ENCODE measurements at places on chromosomes 4 and X.

- no peak for DNase-seq
Measured at GRCh38 chrX:1592470-1593142, 1.2 kb downstream of the AKAP17A start.

DNA sequence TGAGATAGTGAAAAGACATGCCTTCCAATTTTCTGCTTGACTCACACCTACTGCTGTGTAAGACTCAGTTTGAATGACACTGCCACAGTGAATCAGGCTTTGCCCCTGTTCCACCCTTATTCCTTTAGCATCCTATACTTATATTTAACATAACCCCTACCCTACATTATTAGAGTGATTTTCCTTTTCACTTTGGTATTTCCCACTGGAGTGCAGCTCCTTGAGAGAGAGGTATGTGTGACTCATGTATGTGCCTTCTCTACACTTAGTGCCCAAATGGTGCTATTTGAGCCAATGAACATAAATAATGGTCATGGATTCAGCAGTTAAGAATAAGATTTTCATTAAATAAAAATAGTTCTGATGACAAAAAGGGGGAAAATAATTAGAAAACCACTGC, 69.5 kb downstream of the RRAGB start:
- DNase-seq = no peak

- DNase-seq = no peak
Measured at GRCh38 chrX:74536832-74537371, 77.5 kb downstream of the RLIM start.

- no peak for DNase-seq
Measured at GRCh38 chr4:54677416-54677815, 19.7 kb downstream of the KIT start.

DNA sequence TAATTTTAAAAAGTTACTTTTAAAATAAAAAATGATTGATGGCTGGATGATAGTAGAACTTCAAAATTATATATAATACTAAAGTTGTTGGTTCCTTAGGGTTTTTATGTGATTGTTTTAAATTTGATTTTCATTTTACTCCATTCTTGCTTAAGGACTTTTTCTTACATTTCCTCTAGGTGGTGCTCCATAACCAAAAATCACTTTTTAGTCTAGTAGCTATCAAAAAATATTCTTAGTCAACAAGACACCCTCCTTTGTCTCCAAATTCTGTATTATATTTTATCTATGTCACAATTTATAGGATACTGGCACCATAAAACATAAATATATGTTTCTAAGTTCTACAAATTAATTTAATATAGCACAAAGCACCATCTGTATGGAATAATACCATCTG, 67.2 kb upstream of the BRWD3 start:
- DNase-seq = no peak

GRCh38 chr4:128930051-128930450, 120.6 kb downstream of the JADE1 start:
- no peak for DNase-seq

- DNase-seq = no peak
Measured at GRCh38 chr4:109969087-109969486, 56.4 kb downstream of the EGF start.

GRCh38 chrX:20498851-20499635, 232.3 kb upstream of the RPS6KA3 start:
- DNase-seq = no peak

DNA sequence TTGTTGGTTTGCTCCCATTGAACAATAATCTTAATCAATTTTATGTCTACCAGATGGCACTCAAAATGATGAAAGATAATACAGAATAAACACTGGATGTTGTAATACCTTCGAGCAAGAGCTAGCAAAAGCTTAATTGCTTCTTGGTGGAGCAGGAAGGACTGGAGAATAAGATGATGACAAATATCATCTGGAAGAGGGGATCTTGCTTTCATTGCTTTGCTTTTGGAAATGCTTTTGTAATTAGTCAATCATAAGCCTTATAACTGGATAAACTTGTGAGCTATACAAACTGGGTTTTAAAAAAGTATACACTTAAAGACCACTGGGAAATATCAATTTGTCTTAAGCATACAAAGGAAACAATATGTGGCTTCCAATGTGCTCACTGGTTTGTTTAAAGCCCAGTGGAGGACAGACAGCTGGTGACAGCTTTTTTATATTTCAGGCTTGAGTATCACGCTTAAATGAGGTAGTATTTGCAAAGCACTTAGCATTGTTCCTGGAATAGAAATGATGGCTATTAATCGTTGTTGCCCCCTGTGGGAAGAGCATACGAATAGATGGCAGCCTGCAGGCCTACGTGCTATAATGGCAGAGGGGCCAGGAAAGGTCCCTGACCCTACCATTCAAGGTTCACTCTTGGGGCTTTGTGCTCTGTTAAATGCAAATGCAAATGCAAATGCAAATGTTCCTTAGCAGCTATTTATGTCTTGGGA, 61.2 kb downstream of the TMEM150C start:
- DNase-seq = no peak

GRCh38 chrX:96835660-96836289, 47.9 kb upstream of the RPA4 start:
- DNase-seq = no peak

DNA sequence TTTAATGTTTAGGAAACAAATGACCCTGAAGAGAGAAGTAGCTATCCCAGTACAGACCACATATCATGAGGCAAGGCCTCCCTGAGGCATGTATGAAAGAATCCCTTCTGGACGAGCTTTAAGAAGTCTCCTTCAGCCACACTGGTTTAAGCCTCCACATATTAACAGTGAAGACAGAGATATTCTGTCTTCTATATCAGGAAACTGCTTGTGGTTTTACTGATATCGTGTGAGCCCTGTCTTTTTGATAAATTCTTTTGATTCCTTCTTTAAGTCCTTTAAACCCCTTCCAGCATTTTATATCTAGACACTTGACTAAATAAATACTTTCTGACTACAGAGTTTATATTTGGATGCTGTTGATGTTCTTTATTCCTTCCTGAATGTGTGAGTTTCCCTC, 45.9 kb upstream of the GPC4 start:
- no peak for DNase-seq

DNA sequence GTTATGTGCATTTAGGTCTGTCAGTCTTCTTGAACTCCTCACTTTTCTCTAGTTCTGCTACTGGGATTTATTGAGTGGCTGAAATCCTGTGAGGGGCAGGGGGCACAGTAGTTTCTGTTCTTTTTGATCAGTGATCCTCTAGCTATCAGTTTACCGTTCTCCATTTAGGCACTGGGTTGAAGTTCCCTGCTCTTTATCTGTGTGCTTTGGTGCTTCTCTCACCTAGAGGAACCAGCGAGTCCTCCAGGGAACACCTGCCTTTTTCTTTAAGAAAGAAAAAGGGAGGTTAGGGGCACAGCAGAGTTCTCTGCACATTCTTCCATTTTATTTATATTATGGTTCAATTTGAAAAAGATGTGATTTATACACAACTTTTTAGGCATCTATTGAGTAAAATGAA, 503.0 kb upstream of the AGA start:
- no peak for DNase-seq

DNA sequence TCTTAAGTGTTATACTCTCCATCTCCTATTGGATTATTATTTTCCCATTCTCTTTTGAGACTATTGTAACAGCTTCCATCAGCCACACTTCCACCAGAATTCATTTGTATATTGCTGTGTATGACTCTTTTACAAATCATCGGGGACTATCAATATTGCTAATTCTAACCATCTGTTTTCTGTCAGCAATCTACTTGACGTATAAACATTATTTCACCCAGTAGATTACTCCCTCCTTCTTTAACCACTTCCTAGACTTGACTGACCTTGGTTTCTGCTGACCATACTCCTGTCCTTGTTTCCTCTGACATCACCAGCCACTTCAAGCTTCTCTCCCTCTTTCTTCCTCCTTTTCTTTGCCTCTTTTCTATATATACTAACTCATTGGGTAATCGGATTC, 402.9 kb downstream of the PCDH18 start:
- no peak for DNase-seq

- DNase-seq = no peak
Measured at GRCh38 chr4:21102667-21103066, 402.4 kb downstream of the PACRGL start.

DNA sequence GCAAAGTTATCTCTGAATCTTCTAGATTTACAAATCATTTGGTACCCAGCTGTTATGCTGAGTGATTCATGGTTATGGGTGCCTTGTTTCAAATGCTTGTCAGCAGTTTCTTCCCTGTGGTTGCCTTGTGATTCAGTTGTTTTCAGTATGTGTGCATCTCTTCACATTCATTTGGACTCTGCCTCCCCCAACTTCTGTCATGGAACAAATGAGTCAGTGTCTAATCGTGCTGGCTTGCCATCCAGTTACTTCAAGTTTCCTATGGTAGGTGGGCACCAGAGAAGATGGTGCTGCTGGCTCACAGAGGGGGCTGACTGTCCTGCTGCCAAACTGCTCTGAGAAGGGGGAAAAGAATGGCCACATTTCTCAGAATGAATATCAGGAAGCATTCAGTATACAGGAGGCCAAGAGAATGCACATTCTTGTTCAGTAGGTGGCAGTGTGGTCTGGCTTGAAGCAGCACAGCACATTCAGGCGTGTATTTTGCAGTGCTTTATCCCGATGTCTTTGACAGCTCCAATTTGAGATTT, 260.9 kb downstream of the GLUD2 start:
- no peak for DNase-seq

GRCh38 chr4:84498935-84499623, at the start of gene NKX6-1:
Gene NKX6-1, minus strand, starts transcription at chr4:84499292. Its CDS starts 1,064 bp downstream, at chr4:84498228.
- peak; percentile 79 for DNase-seq

- DNase-seq = no peak
Measured at GRCh38 chrX:13938051-13938828, 91.5 kb downstream of the GEMIN8 start.

DNA sequence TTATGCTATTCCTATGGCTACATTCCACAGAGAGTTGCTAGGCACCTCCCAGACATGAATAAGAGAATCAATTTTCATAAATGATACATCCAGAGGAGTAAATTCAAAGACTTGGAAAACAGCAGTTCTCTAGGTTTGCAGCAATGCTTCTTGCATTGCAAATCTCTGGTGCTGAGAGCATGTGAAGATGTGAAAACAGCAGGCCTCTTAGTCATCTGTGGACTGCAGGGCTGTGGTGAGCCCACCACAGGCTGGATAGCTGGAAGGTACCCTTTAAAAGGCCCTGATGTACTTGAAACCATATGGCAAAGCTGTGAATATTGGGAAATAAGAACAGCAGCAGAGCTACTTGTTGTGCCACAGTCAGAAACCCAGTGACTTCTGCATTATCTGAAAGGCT, 2135.9 kb downstream of the ARAP2 start:
- no peak for DNase-seq

GRCh38 chr4:43550981-43551627, 658.6 kb downstream of the GRXCR1 start:
- DNase-seq = no peak

GRCh38 chr4:44425614-44426208, 22.9 kb downstream of the KCTD8 start:
- DNase-seq = no peak

DNA sequence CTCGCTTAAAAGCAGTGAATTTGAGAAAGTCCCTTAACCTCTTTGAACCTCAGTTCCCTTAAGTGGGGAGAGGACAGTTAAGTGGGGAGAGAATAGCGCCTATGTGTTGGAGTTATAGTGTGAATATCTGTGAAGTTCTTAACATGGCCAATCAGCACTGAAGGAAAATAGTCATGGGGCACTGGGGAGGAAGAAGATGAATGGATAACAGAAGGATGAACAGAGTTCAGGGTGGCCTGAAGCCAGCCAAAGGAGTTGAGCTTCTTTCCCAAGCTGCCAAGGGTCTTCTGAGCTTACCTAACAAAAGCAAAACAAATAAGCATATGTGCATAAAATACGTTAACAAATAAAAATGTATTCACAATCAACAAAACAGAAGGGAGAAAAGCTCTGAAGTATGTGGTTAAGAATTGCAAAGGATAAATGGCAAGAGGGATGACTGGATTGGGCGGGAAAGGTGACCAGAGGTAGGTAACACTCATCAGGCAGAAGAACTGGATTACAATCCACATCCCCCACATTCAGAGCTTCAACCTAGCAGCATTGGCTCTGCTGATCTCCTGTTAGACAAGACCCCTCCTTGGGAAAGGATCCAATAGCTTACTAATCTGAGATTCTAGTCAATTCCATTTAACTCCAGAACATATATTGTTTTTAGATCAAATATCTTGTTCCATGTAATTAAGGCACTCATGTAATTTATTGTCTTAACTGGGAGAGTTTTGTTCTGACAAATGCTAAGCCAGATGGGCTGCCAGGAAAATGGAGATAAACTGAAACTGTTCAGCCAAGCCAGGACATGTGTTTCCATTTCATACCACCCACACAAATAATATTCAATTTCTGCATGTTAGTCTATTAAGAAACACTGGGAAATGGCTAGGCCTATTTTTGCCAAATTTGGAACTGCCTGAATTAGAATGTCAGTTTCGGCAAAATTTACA, 221.2 kb downstream of the LDB2 start:
- DNase-seq = no peak

DNA sequence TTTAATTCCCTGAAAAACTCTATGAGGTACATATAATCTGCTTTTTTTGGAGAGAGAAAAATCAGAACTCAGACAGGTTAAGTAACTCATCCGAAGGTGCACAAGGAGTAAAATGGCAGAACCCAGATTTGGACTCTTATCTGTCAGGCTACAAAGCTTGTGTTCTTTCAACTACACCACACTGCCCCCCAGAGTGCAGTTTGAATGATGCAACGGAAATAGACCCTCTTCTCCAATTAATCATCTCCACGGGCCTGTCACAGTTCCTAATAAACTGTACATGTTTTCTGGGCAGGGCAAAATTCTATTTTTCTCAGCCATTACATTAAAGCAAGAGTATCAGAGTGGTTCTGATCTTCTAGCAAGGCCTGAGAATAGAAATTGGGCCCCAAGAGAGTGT, 35.3 kb upstream of the DCX start:
- DNase-seq = no peak

DNA sequence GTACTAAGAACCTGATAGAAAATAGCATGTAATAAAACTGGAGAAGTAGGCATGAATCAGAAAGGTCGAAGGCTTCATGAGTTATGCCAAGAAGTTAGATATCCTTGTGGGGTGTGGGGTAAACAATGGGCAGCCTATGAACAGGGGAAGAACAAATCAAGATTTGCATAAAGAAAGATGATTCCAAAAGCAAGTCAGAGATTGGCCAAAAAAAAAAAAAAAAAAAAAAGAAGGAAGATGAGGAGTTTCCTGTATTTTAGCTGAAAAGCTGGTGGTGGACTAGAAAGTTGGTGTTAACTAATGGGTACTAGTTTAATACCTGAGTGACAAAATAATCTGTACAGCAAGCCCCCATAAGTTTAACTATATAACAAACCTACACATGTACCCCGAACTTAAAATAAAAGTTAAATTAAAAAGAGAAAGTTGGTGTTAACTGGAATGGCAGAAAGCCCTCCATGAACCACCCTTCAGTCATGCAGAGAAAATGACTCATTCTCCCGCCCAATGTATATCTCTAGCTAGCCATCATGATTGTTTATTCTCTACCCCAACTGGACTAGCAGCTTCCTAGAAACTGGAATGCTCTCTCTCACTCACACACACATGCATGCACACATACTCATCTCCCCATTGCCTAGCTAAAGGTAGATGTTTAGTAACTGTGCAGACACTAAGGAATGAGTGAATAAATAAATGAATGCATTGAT, 41.7 kb downstream of the ATP11C start:
- no peak for DNase-seq

All from GOT3 (cell line).